ENCODE measurements at places on chromosomes 3 and 15.

GRCh38 chr15:62482785-62483429 lies 317.8 kb upstream of the C2CD4B start:
- DNase-seq, result no peak

DNA sequence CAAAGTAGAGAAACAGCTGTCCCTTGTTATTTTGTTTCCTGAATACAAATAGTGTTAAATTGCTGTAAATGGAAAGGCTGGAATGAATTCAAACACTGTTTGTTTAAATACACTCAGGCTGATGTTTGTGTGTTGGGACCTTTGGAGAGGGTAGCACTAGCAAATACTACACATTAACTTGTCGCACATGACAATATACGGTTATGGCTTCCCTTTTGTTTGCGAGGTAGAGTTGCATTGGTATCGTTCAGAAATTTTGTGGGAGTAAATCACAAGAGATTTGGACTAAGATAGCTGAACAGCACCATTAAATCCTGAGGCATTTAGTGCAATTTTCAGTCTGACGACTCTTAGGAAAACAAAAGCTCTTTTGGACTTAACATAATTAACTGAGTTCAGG lies 213.0 kb upstream of the ROBO2 start:
- no peak for DNase-seq

DNA sequence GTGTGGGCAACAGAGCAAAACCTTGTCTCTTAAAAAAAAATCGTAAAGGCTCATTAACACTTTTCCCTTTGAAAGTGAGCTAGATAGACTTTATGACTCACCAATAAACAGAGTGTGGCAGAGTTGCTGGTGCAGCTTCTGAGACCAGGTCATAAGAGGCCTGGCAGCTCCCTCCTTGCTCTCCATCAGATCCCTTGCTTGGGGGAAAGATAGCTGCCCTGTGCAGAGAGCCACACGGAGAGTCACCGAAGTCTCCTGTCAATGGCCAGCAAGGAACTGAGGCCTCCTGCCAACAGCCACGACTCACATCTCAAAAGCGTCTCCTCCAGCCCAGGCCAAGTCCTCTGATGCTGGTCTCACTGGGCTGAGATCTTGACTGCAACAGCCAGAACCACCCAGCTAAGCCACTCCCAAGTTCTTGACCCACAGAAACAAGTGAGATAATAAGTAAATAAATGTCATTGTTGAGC lies 8.7 kb upstream of the GP9 start:
- peak; percentile 38 for DNase-seq

DNA sequence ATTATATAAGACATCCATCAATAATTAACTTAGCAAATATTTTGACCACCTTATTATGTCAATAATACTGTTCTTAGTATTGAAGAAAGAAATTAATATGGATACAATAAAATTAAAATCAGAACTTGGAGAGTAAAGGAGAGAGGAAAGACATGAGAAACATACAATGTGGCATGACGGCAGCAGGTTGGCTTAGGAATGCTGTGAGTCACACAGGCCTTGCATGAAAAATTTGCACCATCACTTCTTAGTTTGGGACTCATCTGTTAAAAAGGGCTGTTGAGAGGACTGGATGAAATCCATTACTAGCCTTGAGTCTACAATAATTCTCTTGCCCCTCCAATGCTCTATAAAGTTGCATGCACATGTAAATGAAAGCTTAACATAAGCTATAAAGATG lies 880.8 kb downstream of the ROBO1 start:
- DNase-seq, result no peak

DNA sequence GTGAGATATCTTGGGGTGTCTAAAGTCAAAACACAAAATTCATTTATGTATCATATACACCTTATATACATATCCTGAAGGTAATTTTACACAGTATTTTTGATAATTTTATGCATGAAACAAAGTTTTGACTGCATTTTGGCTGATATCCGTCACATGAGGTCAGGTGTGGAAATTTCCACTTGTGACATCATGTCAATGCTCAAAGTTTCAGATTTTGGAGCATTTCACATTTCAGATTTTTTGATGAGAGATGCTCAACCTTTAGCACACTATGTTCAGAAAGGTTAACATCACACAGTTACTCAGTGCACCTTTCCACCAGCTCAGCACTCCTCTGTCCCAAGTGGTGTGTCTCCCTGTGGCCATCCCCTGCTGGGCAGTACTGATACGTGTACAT lies 37.7 kb upstream of the CPB1 start:
- no peak for DNase-seq

GRCh38 chr3:176513604-176514003 lies 683.7 kb downstream of the TBL1XR1 start:
- no peak for DNase-seq

GRCh38 chr15:58549785-58550074 lies 117.9 kb downstream of the LIPC start:
- DNase-seq, result no peak

GRCh38 chr3:115602194-115602593 lies 21.1 kb upstream of the GAP43 start:
- no peak for DNase-seq

DNA sequence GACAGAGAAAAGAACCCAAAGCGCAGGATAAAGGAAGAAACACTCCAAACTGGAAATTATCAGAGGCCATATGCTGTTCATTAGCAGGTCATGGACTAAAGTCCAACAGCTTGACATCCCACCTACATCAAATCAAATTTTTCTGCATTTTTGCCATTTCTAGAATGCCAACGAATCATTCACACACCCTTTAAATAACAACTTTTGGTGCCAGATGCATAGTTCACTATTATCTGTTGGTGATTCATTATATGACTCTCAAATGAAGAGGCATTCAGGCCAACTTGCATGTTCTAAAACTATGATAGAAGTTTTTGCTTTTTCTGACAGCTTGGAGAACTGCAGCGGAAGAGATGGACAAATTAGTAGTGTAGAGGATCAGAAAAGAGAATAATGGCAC lies 529.8 kb upstream of the NAALADL2 start:
- DNase-seq, result no peak

- DNase-seq, result no peak
Observed at GRCh38 chr3:48474619-48475018, 28.1 kb downstream of the ATRIP start.
